CD4-positive, alpha-beta T cell treated with Interleukin-10 for 1 hour (primary cell): ENCODE measurements at places on chromosomes 7 and 10.

- DNase-seq = no peak
Measured at GRCh38 chr7:26815426-26815825, 49.0 kb downstream of the SKAP2 start.

DNA sequence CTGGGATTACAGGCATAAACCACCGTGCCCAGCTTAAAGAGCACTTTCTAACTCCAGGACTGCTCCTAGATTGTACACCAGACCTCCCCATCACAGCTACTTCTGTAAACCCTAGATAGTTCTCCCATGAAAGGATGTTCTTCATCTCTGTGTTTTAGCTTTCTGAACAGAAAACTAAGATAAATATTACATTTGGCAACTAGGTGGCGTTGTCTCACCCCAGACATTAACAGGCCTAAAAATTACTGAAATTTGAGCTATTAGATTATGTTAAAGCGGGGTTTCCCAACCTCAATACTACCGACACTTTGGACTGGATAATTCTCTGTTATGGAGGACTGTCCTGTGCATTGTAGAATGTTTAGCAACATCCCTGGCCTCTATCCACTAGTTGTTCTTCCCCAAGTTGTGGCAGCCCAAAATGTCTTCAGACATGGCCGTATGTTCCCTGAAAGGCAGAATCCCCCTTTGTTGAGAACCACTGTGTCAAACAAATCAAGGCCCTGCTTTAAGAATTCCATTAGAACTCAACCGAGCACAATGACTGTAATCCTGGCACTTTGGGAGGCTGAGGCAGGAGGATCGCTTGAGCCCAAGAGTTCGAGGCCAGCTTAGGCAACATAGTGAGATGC lies 19.1 kb downstream of the ATOH7 start:
- DNase-seq = peak; percentile 41

GRCh38 chr7:100722480-100723212 lies 2.4 kb downstream of the EPO start:
- no peak for DNase-seq

DNA sequence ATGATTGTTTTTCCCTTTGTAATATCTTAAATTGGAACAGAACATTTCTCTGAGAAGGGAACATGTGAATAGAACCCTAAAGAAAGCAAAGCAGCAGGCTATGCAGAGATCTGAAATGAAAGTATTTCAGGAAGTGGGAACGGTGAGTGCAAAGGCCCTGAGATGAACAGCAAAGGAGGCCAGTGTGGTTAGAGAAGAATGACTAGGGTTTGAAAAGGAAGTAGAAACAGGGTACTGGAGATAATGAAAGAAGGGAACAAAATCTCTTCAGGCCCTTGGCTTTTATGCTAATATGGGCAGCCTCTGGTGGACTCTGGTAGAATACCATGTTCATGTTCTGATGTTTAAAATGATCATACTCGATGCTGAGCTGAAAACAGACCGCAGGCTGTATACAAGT lies 22.2 kb downstream of the ARHGAP21 start:
- no peak for DNase-seq

- no peak for DNase-seq
Measured at GRCh38 chr10:87794285-87794684, 23.7 kb downstream of the ATAD1 start.

- no peak for DNase-seq
Measured at GRCh38 chr7:158050978-158051651, 536.5 kb downstream of the PTPRN2 start.

GRCh38 chr7:155862123-155862892 lies 50.0 kb upstream of the SHH start:
- no peak for DNase-seq

DNA sequence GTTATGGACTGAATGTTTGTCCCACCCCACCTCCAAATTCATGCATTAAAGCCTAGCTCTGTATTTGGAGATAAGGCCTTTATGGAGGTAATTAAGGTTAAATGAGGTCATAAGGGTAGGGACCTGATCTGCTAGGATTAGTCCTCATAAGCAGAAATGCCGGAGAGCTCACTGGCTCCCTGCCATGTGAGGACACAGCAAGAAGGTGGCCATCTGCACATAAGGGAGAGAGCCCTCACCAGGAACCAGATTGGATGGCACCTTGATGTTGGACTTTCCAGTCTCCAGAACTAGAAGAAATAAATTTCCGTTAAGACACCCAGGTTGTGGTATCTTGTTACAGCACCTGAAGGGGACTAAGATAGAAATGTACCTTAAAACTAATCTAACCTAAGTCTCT lies 816.1 kb upstream of the C7orf33 start:
- no peak for DNase-seq

- DNase-seq = no peak
Measured at GRCh38 chr10:97042716-97043562, 142.8 kb downstream of the SLIT1 start.
